ENCODE measurements at places on chromosomes 13 and 19. TPM values are rescaled to one million over a fixed set of nuclear protein-coding genes. Genes with fewer than 3 reads are reported as not detected.
A peak's percentile ranks its signal among the peaks of the same experiment; 100 is the strongest.

- DNase-seq = no peak
Observed at GRCh38 chr19:34732612-34733211, 1.3 kb upstream of the ZNF181 start.

GRCh38 chr19:17303940-17304267, 679 bp upstream of the ABHD8 start:
- DNase-seq = no peak

DNA sequence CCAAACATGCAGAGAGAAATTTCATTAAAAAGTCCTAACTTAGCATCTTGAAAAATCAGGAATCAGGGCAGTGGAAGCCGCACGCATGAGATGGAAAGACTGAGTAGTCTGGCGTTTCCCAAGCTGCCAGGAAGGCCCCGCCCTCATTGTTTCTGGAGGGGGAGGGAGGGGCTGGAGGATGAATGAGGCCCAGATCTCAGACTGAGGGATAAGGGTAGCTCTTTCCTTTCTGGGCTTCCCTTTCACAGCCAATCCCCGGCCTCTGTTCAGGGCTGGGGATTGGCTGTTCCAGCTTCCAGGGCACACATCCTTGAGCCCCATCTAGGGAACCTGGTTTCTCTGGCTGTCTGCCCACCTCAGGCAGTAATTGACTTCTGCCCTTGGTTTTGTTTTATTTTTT, 7.3 kb downstream of the C19orf53 start:
- peak; percentile 75 for DNase-seq

- DNase-seq = no peak
Observed at GRCh38 chr19:55490478-55491432, 2.5 kb downstream of the SSC5D start.

DNA sequence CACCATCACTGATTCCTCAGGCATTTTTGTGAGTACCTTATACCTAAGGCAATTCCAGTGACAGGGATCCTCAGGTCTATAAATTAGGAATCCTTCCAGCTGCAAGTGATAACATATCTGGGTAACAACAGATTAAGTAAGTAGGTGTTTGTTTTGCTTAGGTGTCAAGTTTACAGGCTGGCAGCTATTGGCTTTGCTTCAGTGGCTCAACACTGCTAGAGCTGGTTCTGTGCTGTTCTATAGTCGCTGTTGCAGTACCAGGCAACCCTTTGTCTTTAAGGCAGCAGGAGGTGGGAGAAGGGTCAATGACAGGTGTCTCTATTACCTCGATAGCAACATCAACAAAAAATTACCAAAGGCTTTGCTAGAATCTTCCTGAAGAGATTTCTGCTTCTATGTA, 27.0 kb downstream of the SLC10A2 start:
- DNase-seq = no peak

- no peak for DNase-seq
Observed at GRCh38 chr19:51417107-51417809, at the start of gene SIGLEC10. Gene SIGLEC10, minus strand, starts transcription at chr19:51417642. Its CDS starts 61 bp downstream, at chr19:51417581.

DNA sequence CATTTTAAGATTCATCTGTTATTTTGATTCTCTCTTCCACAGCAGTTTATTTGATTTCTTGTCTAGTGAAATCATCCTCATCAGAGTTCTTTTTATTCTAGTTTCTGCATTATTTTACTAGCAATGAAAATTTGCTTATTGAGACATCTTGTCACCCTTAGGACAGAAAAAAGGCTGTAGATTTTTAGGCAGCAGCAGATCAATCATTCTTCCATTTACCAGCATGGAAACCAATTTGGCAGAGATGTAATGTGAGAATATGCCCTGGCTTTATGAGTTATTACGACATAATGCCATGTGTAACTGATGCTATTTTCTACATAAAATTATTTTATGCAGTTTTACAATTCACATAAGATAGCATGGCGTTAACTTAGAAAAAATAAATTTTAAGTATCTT, 688.6 kb upstream of the SLC10A2 start:
- no peak for DNase-seq

AP1M2 gene
- total RNA-seq = not detected

SULT2A1 gene
- total RNA-seq = not detected

SIGLECL1 gene
- not detected for total RNA-seq

Data from tibial nerve (tissue), 4 donors.